Activated T-cell treated with anti-CD3 and anti-CD28 coated beads, Interleukin-2, amount 50 U/mL, for 48 hours (primary cell): ENCODE measurements at places on chromosomes 3 and 15.

- DNase-seq = no peak
Measured at GRCh38 chr3:155370198-155370597, 76.7 kb upstream of the STRIT1 start.

- DNase-seq = no peak
Measured at GRCh38 chr3:157067114-157067513, 92.8 kb downstream of the CCNL1 start.

DNA sequence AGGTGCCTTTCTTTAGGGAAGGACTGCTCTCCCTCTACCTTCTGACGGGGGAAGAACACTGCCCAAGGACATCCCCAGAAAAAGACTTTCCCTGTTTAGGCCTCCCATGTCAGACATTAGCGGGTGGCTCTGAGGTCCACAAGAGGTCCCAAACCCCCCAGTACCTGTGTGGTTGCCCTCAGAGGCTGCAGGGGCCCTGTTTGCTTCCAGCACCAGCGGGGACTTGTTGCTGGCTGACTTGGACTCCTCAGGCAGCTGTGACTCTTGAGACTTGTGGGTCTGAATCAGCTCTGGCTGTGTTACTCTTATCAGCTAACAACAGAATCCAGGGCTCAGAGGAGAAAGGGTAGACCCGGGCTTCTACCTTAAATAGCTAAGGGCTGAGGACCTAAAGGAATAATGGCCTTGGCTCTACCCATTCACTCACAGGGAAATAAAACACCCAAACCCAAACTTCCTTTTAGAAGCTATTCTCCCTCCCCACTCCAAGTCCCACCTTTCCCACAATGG lies 39.2 kb downstream of the SEMA3G start:
- no peak for DNase-seq

DNA sequence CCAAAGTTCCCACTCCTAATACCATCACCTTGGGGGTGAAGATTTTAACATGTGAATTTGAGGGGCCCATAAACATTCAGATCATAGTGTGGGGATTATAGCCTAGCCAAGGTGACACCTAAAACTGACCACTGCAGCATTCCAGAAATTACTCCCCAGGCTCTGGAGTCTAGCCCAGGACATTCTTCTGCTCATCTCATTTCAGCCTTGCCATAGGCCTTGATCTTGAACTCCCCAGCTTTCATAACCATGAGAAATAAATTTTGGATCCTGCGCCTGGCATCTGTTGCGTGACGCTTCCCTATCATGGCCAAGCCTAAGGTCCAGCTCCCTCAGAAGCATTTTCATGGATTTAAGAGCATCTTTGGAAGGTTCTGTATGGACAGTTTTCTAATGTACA lies 502.9 kb upstream of the THBS1 start:
- DNase-seq = no peak

DNA sequence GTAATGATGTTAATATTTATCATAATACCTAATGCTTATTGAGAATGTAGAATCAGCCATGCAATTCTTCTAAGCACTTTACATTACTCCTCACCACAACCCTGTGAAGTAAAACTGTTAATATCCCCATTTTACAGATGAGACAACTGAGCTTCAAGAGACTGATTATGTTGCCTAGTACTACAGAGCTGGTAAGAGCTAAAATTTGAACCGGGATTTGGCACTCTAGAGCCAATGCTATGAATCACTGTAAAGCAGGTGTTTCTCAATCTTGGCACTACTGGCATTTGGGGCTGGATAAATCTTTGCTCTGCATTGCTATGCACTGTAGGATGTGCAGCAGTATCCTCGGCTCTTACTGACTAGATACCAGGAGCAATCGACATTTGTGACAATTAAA lies 367.7 kb downstream of the MAGI1 start:
- no peak for DNase-seq

DNA sequence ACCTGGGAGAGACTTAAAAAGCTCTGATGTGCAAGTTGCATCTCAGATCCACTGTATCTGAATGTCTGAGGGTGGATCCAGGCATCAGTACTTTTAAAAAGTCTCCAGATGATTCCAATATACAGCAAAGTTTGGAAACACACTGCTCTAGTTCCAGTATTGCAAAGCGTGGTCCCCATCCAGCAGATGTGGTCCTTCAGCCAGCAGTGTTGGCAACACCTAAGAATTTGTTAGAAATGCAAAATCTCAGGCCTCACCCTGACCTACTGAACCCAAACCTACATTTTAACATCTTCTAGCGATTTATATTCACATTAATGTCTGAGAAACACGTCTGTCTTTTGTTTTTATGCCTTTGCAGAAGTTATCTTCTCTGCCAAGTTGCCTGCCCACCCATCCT lies 32.2 kb upstream of the SGO1 start:
- DNase-seq = no peak

GRCh38 chr3:77319711-77320110 lies 279.8 kb downstream of the ROBO2 start:
- no peak for DNase-seq

GRCh38 chr15:74857082-74857655 lies 14.2 kb upstream of the ULK3 start:
- DNase-seq = no peak

DNA sequence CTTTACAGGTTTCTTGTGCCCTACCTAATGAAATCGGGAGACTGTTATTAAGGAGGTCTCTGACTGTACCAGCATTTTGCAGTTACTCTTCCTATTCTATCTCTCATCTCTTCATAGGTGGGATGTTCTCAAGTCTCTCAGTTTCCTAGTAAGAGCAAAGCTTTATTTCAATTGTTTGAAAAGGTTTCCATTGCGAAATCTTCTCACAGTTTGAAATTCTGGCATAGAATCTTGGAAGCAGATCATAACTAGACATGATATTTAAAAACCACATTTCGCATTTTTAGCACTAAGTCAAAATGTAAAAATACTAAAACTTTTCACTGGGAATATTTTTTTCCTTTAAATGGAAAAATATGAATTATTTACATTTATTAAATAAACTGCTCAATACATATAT lies 1311.4 kb downstream of the ROBO2 start:
- DNase-seq = no peak

DNA sequence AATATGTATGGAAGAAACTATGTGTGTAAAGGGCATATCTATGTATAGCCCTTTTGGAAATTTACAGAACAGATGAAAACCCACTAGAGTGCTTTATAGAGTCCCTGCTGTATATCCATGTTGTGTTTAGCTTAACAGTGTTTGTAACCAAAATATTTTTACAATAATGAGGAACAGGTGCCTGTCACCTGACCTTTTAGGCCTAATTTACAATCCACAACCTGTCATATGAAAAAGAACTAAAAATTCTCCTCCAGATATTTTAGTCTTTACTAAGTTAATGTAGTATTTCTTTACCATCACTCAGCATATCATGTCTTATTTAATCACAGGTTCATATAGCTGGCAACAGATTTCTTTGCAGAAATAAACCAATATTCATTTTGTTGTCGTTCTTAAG lies 16.4 kb upstream of the SATB1 start:
- no peak for DNase-seq

GRCh38 chr15:24696842-24697241 lies 21.3 kb downstream of the NPAP1 start:
- DNase-seq = no peak

DNA sequence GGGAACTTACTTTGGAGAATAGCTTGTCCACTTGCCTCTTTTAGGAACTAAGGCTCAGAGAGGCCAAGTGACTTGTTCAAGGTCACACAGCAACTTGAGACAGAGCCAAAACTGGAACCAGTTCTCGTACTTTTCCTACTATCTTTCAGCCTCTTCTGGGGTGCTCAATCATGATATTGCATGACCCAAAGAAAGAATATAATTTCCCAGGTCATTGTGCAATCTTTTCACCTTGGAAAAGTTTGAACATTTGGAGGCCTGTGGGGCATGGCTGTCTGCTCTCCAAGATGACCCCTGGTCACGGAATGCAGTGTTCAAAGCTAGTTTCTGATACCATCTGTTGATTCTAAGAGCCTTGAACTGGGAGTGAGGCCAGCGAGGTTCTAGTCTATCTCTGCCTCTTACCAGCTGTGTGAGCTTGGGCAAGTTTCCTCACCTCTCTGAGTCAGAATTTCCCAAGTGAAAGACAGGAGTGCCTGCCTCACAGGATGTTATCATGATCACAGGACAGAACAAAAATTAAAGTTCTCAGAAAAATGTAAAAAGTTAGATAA lies 89.7 kb downstream of the BDH1 start:
- no peak for DNase-seq

GRCh38 chr15:74208901-74209559 lies 6.4 kb upstream of the STRA6 start:
- DNase-seq = no peak

- no peak for DNase-seq
Measured at GRCh38 chr3:184806567-184807271, 5.2 kb upstream of the VPS8 start.
